C1 segment of cervical spinal cord (tissue), 14 donors: ENCODE measurements at places on chromosomes 13 and 19.

GRCh38 chr19:32269831-32270230 is 75.6 kb upstream of the ZNF507 start:
- DNase-seq, result no peak

DNA sequence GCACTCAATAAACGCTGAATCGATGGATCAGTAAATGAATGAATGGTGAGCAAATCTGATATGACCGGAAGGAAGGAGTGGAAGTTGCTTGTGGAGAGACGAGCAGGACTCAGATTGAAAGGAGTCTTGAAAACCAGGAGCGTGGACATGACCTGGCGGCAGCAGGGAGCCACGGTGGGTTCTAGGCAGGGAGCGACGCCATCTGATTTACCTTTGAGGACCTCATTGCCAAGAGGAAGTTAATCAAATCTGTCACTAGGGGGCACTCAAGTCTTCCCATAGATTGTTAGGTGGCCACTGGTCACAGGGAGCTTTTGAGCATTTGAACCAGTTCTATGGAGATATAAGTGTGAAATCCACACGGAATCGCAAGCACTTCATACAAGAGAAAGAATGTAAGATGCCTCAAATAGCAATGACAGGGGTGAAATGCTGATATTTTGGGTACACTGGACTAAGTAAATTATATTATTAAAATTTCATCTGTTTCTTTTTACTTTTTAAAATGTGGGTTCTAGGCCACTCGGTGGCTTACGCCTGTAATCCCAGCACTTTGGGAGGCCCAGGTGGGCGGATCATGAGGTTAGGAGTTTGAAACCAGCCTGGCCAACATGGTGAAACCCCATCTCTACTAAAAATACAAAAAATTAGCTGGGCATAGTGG is 9.2 kb upstream of the FBN3 start:
- peak; percentile 38 for DNase-seq

- DNase-seq, result no peak
Measured at GRCh38 chr13:46716821-46717220, 80.1 kb downstream of the ESD start.

GRCh38 chr13:37427843-37428494 is 170.6 kb downstream of the POSTN start:
- no peak for DNase-seq

- DNase-seq, result no peak
Measured at GRCh38 chr13:50412046-50412617, 396.9 kb downstream of the KCNRG start.

DNA sequence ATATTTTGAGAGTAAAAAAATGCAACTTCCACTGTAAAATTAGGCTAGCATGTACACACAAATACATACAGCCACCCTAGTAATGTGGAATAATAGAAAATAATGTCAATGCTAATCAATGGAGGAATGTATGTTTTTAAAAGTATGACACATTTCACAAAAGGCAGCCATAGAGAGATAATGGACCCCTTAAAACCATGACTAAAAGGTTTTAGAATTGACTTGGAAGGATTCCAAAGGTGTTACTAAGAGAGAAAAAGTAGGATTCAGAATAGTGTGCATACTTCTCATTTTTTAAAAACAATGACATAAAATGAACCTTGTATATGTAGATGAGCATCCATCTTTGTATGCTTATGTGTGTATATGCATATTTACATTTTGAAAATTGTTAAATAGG is 597.9 kb upstream of the PCDH9 start:
- DNase-seq, result no peak

DNA sequence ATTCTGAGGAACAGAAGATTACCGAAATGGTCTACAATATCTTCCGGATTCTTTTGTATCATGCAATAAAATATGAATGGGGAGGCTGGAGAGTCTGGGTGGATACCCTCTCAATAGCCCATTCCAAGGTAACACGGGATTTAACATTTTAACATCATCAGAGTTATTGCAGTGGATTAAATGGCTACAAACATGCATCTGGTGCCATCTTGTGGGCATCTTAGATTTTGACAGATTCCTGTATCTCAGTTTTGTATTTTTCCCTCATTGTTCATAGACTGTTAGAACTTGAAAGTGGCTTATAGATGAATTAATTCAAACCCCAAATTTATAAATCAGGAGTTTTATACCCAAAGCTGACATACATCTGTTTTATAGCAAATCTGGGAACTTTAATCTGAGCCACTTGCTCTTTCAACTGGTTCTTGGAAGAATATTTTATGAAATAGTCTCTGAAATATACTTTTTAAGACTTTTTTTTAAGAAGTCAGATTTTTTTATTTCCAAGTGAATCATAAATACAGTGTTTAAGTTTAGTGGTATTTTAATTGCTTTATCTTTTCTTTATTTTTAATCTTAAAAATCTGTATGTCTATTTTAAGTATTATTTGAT is 215.2 kb downstream of the NBEA start:
- DNase-seq, result peak; percentile 11

DNA sequence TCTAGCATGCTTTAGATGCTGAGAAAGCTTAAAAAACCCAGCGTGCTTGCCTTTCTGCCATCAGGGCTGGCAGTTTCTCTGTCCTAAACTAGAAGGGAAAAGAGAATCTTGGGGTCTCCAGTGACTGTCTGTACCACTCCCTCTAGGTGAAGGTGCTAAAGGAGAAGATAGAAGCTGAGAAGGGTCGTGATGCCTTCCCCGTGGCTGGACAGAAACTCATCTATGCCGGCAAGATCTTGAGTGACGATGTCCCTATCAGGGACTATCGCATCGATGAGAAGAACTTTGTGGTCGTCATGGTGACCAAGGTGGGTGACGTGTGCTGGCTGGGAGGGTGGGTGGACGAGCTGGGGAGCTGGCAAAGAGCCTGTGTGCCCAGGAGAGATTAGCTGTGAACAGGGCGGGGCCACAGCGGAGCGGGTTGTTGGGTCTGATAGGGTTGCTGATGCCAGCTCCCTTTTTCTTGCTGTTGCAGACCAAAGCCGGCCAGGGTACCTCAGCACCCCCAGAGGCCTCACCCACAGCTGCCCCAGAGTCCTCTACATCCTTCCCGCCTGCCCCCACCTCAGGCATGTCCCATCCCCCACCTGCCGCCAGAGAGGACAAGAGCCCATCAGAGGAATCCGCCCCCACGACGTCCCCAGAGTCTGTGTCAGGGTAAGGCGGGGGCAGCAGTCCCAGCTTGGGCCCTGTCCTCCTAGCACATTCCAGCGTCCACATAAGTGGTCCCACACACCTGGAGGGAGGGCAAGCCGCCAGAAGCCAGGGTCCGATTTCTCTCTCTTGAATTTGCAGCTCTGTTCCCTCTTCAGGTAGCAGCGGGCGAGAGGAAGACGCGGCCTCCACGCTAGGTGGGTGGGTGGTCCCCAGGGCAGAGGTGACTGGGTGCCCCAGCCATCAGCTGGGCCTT is 2.3 kb downstream of the RAD23A start:
- DNase-seq, result no peak

- DNase-seq, result no peak
Measured at GRCh38 chr13:110119935-110120905, 186.7 kb downstream of the COL4A1 start.

- no peak for DNase-seq
Measured at GRCh38 chr13:80716610-80717081, 375.7 kb upstream of the SPRY2 start.

- DNase-seq, result peak; percentile 44
Measured at GRCh38 chr19:42216653-42217519, 591 bp downstream of the DEDD2 start.

DNA sequence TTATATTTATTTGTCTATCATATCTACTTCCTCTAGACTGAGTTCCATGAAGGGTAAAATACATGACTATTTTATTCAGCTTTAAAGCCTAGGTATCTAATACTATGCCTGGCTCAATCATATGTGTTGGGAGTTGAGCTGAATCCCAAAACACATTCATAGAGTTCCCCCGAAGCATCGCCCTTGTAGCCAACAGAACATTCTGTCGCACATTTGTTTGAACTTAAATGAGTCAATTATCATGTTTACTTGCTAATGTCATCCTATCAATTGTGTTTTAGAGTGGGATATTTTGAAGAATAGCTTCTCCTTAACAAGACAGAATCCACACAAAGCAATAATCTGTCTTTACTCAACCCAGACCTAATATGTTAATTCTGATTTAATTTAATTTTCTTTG is 252.4 kb downstream of the HS6ST3 start:
- no peak for DNase-seq

DNA sequence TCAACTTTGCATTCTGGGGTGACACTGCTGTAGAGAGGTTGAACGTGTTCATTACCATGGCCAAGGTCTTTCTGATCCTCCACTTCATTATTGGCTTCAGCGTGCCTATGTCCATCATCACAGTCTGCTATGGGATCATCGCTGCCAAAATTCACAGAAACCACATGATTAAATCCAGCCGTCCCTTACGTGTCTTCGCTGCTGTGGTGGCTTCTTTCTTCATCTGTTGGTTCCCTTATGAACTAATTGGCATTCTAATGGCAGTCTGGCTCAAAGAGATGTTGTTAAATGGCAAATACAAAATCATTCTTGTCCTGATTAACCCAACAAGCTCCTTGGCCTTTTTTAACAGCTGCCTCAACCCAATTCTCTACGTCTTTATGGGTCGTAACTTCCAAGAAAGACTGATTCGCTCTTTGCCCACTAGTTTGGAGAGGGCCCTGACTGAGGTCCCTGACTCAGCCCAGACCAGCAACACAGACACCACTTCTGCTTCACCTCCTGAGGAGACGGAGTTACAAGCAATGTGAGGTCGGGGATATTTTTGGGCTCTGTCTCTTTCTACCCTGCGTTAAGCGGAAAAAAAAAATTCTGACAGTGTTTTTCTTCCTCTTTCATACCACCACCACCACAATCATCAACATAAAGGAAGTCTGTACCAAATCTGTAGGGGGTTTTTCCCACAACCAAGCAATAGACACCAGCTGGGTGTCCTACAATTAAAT is 29.5 kb downstream of the FPR3 start:
- no peak for DNase-seq

- peak; percentile 32 for DNase-seq
Measured at GRCh38 chr19:15331419-15332310, 674 bp downstream of the BRD4 start.

GRCh38 chr13:79491715-79492114 is 10.8 kb downstream of the NDFIP2 start:
- no peak for DNase-seq

DNA sequence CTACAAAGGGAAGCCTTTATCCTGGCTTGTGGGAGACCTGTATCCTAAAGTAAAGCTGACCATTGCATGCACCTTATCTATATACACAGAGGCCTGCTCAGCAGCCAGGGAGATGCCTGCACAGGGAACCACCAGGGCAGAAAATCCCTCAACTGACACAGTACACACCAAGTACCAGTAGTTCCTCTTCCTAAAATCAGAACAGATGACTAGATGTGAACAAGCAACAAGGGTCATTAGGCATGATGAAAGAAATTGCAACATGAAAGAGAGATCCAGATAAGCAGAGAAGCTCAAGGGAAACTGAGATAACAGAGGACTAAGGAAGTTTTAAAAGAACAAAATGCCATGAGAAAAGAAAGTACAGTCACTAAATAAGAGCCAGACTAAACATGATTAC is 39.7 kb upstream of the SLC7A9 start:
- no peak for DNase-seq

- no peak for DNase-seq
Measured at GRCh38 chr13:101970341-101970740, 431.5 kb downstream of the FGF14 start.

- no peak for DNase-seq
Measured at GRCh38 chr19:42386974-42387707, 3.0 kb downstream of the CNFN start.

GRCh38 chr13:51907040-51907732 is 45.4 kb downstream of the CCDC70 start:
- DNase-seq, result no peak

GRCh38 chr19:14472202-14472938 is 2.8 kb downstream of the PTGER1 start:
- DNase-seq, result no peak

- no peak for DNase-seq
Measured at GRCh38 chr13:77372275-77372674, 45.4 kb upstream of the MYCBP2 start.

DNA sequence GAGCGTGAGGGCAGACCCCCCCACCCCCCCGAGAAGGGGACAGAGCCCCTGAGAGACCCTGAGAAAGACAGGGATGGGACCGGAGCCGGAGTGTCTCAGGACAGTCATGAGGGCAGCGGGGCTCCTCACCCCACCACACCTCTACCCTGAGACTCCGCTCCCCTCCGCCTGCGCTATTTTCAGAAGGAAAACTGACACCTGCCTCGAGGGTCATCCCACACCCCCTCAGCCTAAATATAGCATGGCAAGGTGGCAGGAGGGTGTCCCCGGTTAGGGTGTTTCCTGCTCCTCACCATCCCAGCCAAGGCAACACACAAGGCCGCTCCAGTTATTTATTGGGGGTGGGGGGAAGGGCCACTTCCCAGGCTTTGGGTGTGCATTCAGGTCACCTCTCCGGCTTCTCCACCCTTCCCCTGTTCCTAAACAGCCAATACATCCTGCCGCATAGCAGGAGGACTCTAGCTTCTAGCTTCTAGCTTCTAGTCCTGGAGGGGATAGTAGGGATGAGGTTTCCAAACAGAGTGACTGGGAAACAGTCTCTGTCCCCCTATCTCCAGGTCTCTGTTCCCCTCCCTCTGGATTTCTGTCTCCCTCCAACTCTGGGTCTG is 1.4 kb upstream of the NTF4 start:
- DNase-seq, result no peak

- DNase-seq, result no peak
Measured at GRCh38 chr19:4347521-4347920, 4.2 kb downstream of the MPND start.

GRCh38 chr13:103140001-103140671 is 73.9 kb upstream of the SLC10A2 start:
- DNase-seq, result no peak

DNA sequence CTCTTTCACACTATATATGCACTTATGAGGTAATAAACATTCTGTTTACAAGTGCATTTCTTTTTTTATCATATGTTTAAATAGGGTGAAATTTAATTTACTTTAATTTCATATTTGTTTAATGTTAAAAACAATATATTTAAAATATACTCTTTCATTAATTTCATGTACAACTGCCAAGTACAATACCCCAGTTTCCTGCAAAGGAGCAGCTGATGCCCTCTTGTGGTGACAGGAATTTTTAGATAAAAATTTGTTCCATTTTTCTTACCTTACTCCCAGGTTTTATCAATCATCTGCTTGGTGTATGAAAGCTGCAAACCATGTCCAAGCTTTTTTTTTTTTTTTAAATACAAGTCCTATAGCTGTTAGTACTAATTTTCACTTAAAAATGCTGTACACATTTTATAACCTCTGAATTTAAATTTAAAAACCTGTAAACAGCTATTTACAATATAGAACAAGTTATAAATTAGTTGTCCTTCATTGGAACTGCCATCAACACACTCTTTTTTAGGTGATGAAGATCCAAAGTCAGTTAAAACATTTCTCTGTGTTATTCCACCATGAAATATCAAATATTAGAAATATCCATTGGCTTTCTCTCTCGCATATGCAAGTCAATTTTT is 4.9 kb downstream of the PCDH20 start:
- no peak for DNase-seq

- DNase-seq, result no peak
Measured at GRCh38 chr13:108220041-108220440, 1.8 kb downstream of the ABHD13 start.
